B cell (primary cell): ENCODE measurements at places on chromosomes 1 and 21. TPM values are rescaled to one million over a fixed set of nuclear protein-coding genes. Genes with fewer than 3 reads are reported as not detected.
A peak's percentile ranks its signal among the peaks of the same experiment; 100 is the strongest.

The CD5L gene
- 0.12 and 0.17 TPM in 2 replicates for total RNA-seq

The ZBTB8A gene
- 0.17 and 0.24 TPM in 2 replicates for total RNA-seq

The AMY1A gene
- total RNA-seq: not detected in 2 replicates

The CIART gene
- 0.27 TPM in 1 of 2 replicates, not detected in the other for total RNA-seq

The LCE3D gene
- not detected in 2 replicates for total RNA-seq

The C2CD2 gene
- total RNA-seq: 10.4 and 11.9 TPM in 2 replicates

The PLA2G4A gene
- total RNA-seq: 0.15 TPM in 1 of 2 replicates, not detected in the other

- DNase-seq: no peak
Measured at GRCh38 chr21:41576013-41576615, 68.2 kb upstream of the TMPRSS2 start.

DNA sequence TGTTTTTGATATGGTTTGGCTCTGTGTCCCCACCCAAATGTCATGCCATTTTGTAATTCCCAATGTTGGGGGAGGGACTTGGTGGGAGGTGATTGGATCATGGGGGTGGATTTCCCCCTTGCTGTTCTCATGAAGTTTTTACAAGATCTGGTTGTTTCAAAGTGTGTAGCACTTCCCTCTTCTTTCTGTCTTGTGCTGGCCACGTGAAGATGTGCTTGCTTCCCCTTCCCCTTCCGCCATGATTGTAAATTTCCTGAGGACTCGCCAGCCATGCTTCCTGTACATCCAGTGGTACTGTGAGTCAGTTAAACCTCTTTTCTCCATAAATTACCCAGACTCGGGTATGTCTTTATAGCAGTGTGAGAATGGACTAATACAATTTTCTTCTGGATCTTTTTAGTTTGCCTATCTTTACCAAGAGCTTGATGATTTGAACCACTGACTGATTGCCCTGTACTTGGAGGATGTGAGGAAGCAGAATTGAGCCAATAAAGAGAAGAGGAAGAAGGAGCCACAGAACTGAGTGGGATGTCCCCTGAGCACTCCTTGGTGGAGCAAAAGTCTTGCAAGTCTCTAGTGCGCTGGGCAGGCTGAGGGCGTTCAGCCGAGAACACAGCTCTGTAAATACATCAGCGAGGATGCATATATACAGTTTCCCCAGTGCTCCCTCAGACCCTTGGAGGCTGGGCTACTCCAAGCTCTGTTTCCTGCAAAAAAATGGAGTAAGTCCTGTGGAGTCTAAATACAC is 102.6 kb downstream of the CYYR1 start:
- DNase-seq: no peak

DNA sequence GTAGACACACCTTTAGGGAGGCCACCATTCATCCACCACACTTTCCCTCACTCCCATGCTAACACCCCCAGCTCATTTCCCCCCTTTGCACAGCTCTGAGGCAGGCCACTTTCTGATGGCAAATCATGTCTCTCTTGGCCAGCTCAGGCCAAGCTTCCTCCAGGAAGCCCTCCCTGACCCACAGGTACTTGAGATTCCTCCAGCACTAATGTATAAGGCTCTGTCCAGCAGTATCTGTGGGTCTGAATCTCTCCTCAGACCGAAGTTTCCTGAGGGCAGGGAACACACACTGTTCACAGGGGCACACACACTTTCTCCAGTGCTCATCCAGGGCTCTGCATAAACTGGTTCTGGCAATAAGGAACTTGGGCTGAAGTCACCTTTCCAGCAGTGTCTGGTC is 19.2 kb downstream of the LGR6 start:
- no peak for DNase-seq

DNA sequence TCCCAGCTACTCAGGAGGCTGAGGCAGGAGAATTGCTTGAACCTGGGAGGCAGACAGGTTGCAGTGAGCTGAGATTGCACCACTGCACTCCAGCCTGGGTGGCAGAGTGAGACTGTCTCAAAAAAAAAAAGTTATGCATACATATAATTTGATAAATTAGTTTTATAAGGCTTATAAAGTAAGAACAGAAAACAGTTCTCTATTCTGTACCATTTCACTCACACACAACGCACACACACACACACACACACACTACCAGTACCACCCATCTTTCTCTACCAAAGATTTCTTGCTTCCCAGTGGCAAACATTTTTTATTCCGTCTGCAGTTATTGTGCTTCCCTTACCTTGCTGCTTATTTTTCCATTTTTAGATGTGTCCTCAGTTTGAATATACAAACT is 46.4 kb upstream of the FASLG start:
- no peak for DNase-seq

- no peak for DNase-seq
Measured at GRCh38 chr1:42844592-42845140, 1.7 kb upstream of the ZNF691 start.

DNA sequence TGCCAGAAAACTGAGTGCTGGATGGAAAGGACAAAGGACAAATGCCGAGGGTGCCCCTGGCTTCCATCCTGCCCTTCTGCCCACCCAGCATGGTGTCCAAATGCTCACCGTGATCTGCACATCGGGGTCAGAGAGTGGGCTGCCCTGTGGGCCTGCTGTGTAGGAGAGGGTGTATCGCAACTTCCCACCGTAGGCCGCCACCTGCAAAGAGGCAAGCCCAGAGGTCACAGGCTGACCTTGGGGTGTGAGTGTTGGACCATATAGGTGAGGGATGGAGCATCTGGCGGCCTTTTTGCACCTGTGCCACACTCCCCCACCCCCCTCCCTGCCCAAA is 53.5 kb downstream of the LDLRAD2 start:
- no peak for DNase-seq

DNA sequence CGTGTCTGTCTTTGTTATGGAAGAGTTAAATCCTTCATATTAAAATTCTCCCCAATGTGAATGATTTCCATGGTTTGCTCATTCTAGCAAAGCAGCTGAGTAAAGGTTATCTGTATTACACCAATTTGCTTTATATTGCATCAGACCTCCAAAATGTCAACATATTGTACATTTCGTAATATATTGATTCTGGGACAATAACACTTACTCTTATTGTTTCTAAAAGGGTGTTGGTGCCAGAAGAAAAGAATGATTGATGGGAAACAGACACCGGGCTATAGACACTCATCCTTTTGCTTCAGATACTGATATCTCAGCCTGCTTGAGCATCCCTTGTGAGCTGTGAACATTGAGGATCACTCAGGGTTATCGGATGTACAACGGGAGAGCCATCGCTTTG is 7.0 kb downstream of the NTNG1 start:
- no peak for DNase-seq

DNA sequence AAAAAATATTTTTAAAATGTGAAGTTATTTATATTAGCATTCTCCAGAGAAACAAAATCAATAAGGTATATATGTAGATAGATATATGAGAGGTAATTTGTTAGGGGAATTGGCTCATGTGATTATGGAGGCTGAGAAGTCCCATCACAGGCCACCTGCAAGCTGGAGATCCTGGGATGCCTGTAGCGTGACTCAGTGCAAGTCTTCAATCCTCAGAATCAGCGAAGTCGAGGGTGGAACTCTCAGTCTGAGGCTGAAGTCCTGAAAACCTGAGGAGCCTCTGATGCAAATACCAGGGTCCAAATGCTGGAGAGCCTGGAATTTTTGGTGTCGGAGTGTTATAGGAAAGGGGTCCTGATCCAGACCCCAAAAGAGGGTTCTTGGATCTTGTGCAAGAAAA is 658.5 kb downstream of the USP25 start:
- no peak for DNase-seq

DNA sequence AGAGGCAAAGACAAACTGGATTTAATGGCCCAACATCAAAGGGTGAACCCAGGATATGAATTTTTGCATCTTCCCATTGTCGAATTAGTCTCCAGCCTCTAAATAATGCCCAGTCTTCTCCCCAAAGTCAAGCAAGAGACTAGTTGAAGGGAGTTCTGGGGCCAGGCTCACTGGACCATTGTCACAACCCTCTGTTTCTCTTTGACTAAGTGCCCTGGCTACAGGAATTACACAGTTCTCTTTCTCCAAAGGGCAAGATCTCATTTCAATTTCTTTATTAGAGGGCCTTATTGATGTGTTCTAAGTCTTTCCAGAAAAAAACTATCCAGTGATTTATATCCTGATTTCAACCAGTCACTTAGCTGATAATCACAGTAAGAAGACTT is 26.5 kb downstream of the CD53 start:
- no peak for DNase-seq

- DNase-seq: no peak
Measured at GRCh38 chr1:74470251-74470650, 42.2 kb downstream of the LRRC53 start.

GRCh38 chr1:22753481-22753971 is 42.9 kb downstream of the EPHB2 start:
- no peak for DNase-seq

DNA sequence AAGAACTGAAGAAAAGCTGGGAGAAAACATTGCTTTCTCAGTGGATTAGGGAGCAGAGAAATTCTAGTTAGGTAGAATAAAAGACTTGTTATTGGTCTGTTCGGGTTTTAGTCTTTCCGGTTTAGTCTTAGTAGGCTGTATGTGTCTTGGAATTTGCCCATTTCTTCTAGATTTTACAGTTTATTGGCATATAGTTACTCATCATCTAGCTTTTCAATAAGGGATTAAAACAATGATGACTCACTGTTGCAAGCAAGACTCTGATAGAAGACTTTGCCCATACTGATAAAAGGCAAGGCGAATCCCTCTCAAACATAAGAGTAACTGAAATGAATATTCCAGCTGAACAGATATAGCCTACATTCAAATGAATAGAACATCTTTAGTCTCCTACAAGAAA is 62.3 kb downstream of the GPR137B start:
- DNase-seq: no peak

DNA sequence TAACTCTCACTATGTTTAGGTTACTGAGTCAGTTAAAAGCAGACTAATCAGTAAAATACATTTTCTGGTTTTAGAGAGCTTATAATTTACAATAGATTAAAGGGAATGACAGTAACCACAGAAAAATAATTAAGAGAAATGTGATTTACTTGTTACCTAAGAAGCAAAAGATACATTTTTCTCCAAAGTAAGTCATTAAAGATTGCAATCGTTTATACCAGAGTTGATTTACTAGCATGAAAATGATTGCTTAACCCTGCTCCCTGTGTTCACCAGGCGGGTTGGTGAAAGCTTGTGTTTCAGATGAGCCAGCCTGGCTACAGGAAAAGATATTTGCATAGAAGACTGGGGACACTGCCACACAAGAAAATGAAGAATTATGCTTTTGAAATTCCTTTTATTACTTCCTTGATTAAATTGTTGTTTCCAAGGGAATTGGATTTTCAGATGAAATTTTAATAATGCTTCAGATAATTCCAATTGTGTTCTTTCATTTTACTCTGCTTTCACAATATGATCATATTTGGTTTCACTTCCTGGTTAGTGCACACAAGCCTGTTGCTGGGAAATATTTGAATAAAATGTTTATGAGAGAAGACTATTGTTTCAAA is 27.9 kb downstream of the LRRC8B start:
- DNase-seq: peak; percentile 64

- DNase-seq: no peak
Measured at GRCh38 chr1:234144901-234145300, 228.4 kb upstream of the COA6 start.

DNA sequence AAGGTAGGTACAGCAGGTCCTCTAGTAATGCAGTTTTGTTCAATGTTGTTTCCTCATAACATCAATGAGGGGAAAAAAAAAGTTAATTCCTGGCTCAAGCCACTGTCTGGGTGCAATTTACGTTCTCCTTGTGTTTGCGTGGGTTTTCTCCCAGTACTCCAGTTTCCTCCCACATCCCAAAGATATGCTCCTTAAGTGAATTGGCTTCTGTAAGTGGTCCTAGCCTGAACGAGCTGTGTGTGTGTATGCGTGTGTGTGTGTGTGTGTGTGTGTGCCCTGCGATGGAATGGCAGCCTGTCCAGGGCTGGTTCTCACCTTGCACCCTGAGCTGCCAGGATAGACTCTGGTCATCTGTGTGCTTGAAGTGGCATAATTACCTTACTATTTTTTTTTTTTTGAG is 332.0 kb downstream of the PDE4B start:
- no peak for DNase-seq

DNA sequence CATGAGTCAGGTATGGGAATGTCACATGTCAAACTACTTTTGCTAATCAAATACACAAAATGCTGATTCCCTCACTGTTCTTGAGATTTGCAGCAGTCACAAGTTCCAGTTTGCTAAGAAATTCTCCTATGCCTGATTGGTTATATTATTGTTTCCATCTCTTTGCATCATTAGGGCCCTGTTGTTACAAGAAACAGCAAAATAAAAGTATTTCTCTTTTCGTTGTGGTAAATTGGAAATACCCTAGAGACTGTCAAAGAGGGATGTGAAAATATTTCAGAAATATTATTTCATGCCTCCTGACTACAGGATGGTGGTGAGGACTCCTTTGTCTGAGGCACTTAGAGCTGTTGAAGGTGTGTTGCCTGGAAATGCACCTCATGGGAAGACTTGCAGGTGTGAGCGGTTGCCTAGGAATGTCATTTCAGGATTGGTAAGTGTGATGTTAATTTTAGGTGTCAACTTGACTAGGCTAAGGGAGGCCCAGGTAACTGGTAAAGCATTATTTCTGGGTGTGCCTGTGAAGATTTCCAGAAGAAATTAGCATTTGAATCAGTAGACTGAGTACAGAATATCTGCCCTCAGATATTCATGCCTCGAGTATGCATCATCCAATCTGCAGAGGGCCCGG is 117.4 kb downstream of the ROR1 start:
- peak; percentile 75 for DNase-seq

DNA sequence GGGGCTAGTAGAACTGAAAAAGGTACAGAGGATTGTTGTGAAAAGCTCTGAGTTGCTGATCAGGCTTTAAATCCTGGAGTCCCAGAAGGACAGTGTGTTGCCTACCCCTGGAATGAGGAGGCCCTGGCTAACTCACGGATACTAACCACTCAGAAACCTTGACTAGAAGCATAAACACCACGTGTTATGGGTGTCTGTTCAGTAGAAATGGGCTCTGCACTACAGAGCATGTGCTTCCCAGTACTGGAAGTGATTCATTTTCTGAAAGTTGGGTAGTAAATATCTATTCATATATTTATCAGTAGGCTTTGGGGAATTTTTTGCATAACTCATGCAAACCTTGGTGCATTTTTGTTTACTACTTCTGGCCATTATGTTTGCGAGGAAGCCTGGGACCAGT is 15.1 kb upstream of the CLCA1 start:
- DNase-seq: no peak

DNA sequence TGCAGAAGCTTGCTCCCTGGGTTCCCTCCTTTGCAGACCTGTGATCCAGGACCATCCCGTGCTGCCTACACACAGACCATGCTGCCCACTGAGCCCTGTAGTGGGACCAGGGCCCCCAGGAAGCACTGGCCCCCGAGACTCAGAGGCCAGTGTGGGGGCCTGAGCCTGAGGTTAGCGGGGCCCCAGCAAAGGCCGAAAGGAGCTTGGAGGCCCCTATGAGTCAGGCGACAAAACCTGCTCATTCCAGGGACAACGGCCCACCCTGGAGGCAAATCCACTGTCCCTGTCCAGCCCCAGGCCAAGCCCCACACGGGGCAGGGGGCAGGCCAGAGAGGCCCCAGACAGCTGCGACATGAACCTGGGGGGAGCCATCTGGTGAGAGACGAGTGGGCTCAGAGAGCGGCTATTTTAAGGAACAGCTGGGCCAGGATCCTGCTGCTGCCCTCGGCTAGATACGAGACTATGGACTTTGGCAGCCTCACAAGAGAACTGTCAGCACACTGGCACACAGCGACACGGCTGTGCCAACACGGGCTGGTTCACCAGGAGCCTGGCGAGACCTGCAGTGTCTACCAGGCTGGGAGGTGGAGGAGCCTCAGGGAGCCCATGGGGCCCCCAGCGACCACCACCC is 74.7 kb downstream of the ARHGEF16 start:
- no peak for DNase-seq
